ENCODE measurements at places on chromosomes 12 and 14. TPM values are rescaled to one million over a fixed set of nuclear protein-coding genes. Genes with fewer than 3 reads are reported as not detected.

DNA sequence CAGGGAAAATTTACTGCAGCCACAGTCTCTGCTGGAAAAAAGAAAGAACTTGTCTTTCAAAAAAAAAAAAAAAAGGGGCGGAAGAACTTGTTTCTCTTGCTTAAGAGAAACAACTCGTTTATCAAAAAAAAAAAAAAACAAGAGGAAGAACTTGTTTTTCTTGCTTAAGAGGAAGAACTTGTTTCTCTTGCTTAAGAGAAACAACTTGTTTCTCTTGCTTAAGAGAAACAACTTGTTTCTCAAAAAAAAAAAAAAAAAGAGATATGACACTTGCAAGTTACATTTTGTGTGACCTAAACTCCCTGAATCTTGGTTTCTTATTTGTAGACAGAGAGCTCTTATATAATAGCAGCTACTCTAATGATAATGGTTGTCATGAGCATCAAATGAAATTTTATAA is 44.7 kb upstream of the USP15 start:
- no peaks in the 10 kb centered on the region for H3K27me3 ChIP-seq
- H3K4me3 ChIP-seq = no peak overlapping the region
- no peak for DNase-seq
- no peaks in the 10 kb centered on the region for H3K36me3 ChIP-seq

- H3K36me3 ChIP-seq = no peaks in the 10 kb centered on the region
- no peaks in the 10 kb centered on the region for H3K27me3 ChIP-seq
- no peaks in the 10 kb centered on the region for H3K4me1 ChIP-seq
- H3K27ac ChIP-seq = no peak overlapping the region
- DNase-seq = no peak
These were observed 247.2 kb upstream of the CCDC196 start for GRCh38 chr14:66238969-66239368.

- H3K4me3 ChIP-seq = no peak overlapping the region
- H3K36me3 ChIP-seq = no peaks in the 10 kb centered on the region
- peaks cover 19% of the 10 kb centered on the region for H3K27me3 ChIP-seq
- peaks cover 20% of the 10 kb centered on the region for H3K4me1 ChIP-seq
- no peak for DNase-seq
These were observed 48.4 kb downstream of the GALNT9 start for GRCh38 chr12:132281038-132281437.

GRCh38 chr12:29804019-29804418 is 20.3 kb upstream of the TMTC1 start:
- H3K4me3 ChIP-seq = no peak overlapping the region
- DNase-seq = no peak
- H3K27ac ChIP-seq = no peak overlapping the region
- no peaks in the 10 kb centered on the region for H3K4me1 ChIP-seq

DNA sequence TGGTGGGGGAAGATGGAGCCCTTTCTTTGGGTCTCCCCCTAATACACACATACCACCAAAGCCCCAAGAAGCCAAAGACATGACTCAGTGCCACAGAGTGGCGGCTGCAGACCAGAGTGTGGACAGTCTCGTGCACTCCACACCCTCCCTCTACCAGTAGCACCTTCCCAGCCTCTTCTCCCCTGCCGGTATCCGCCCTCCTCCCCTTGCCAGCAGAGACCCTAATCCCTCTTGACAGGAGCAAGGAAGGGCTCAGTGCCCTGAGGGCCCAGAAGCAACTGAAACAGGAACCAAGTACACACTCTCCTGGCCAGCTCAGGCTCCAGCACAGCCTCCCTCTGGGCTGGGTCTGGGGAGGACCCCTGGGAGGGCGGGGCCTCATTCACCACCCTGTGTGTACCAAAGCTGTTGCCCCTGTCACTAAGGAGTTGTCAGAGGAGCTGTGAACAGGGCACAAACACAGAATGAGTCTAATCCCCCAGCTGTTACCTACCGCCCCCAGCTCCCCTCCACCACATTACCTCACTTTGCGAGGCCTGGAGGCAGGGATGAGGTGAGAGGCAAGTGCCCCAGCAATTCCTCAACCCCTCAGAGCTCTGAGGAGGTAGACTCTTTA is 8.2 kb downstream of the SPRYD3 start:
- H3K27me3 ChIP-seq = no peaks in the 10 kb centered on the region
- peaks cover 16% of the 10 kb centered on the region for H3K36me3 ChIP-seq
- no peak overlapping the region for H3K4me3 ChIP-seq
- DNase-seq = no peak

- peaks cover 3% of the 10 kb centered on the region for H3K4me1 ChIP-seq
- H3K36me3 ChIP-seq = no peaks in the 10 kb centered on the region
- H3K27me3 ChIP-seq = no peaks in the 10 kb centered on the region
- H3K27ac ChIP-seq = no peak overlapping the region
- DNase-seq = no peak
These were observed 212.2 kb upstream of the ATP2B1 start for GRCh38 chr12:89920866-89921265.

DNA sequence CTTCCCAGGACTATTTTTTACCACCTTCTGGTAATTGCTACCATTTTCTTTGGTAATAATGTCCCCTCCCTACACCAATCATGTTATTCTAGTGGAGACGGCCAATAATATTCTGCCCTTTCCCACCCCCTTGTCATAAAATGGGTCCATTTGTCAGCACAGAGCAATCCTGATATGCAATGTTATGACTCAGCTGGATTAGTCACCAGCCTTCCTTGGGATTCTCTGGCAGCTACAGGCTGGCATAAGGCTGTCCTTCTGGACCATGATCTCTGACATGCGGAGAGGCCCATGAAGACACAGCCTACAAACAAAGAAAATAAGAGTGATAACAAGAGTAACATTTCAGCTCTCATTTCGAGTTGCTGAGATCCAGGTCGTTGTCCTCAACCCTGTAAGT is 222.0 kb upstream of the CPNE8 start:
- H3K27ac ChIP-seq = no peak overlapping the region
- H3K36me3 ChIP-seq = no peaks in the 10 kb centered on the region
- no peaks in the 10 kb centered on the region for H3K27me3 ChIP-seq
- H3K4me1 ChIP-seq = no peaks in the 10 kb centered on the region

KCNK10 gene
- not detected for total RNA-seq

PTPN21 gene
- 1.9 TPM for total RNA-seq

All from K562 (cell line).